T-cell (primary cell): ENCODE measurements at places on chromosomes 7 and 10.

GRCh38 chr10:497898-498451 lies 191.5 kb downstream of the DIP2C start:
- no peak for DNase-seq

DNA sequence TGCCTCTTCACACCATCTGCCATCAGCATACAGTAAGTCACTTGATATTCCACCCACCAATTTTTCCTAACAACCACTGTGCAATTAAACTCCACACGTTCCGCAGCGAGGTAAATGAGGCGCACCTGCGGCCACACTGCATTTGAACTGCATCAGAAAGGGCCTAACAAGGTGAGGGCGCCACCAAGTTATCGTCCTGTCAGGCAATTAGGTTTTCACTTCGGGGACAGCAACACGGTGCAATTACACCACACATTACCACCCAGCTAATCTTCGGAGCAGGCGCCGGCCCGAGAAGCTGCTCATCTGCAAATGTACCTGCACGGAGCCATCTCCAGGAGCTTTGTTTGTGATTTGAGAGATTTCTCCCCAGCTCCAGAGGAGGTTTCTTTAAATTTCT lies 84.4 kb downstream of the EBF3 start:
- DNase-seq = no peak

DNA sequence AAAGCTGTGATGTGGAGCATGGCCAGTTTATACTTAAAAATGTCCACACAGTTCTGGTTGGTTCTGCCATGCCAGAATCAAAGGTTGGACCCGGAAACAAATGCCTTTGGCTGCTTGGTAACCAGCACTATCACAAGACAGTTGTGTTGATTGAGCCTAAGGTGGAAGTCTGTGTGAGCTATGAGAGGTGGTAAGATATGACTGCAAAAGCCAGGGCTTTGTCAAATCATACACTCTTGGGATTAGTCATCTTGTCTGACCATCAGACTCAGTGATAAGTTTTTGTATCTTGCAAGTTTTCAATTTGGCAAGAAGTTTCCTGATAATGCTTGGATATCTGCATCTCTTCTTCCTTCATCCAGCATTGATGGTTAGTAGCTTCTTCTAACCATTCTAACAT lies 35.5 kb downstream of the GPR141 start:
- DNase-seq = no peak

DNA sequence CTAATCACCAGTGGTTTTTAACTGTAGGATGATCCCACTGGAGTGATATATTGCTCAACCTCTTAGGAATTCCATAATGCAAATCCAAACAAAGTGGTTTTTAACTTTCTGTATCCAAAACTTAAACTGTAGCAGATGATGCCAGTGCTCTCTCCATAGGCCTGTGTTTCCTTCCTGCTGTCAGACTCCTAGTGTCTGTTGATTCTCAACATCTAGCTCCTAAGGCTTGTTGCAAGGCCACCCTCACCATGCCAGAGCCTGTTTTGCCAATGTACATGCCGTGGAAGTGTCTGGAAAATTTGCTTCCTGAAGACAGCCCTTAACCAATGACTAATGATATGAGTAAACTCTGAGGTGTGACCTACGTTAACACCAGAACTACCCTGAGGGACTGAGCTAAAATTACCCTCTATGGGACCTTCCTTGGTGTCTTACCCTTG lies 39.3 kb downstream of the C1GALT1 start:
- DNase-seq = no peak

DNA sequence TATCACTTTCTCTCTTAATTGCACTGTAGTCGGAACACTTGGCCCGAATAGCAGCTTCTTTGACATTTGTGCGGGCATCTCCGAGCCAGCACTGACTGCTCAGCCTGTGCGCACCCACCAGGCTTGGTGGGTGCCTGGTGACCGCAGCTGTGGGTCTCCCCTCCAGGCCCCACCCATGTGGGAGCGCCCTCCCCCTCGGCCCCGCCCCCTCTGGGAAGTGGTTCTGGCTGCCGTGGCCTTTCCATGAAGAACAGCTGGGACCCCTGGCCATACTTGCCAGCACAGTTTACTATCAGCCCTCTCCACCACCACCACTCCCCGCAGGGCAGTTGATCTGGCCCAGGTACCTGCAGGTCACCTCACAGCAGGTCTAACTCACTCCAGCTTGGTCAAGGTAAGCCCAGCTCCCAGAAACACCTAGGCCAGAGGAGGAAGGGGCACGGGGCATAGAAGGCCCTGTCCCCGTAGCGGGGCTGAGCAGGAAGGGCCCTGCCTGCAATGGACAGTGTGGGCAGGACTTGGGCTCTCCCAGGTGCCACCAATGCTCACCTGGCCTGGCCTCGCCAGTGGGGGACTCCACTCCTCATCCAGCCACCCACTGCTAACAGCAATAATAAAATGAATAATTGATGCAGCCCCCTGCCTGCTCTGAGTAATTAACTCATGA lies 5.8 kb downstream of the RASGEF1A start:
- no peak for DNase-seq

- DNase-seq = no peak
These were observed 18.0 kb downstream of the PURB start for GRCh38 chr7:44867073-44867995.

DNA sequence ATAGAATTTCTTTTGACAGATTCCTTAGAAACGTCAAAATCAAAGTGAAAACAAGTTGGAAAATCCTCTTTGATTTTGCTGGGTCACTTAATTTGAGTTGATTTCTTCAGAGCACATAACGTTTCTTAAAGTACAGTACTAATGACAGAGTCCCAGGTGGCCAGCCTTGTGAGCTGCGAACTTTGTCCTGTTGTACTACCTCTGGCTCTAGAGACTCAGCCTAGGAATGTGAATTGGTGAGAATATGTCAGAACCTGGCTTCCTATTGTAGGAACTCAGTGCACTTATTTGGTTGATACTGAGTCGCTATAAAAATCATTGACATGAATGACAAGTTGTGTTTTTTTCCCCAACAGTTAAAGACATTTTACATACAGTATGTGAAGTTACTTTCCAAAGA lies 20.2 kb downstream of the SDK1 start:
- no peak for DNase-seq

DNA sequence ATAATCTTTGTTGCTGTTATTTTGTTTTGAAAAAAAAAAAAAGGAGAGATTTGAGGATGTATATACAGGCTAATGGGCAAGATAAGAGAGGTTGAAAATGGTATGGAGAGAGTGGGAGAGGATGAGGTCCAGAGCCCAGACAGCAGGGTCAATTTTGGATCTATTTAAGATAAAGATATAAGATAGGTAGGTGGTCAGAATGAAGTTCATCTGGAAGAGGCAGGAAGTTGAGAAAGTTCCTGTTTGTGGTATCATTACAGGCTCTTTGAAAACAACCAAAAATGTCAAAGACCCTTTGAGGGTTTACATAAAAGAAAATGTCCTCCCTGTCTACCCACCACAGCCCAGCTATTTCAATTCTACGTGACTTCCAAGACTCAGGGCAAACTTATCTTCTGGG lies 7.5 kb downstream of the CEP41 start:
- no peak for DNase-seq

- DNase-seq = no peak
These were observed 27.4 kb upstream of the ABLIM1 start for GRCh38 chr10:114685456-114685855.

DNA sequence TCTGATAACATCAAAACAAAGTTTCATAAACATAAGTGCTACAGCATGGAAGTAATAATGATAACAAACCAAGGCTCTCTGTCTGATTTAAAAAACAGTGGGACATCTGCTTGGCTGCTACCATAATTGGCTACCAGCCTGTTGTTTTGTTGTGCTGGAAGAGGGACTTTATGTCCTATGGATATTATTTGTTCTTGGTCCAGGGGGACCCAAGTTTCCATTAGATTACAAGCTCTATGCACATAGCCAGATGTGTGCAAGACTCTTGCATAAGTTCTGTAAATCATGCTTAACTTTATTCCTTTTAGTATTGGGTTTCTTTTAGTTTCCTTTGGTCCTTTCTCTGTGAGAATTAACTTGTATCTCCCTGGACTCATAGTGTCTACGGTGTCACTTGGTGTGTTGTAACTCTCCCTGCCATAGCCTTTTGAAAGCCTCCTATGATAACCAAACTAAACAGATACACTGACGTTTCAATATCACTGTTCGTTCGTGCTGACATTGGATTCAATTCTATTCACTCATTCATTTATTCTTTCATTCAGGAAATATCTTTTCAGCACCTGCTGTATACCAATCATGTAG lies 41.4 kb upstream of the CD36 start:
- no peak for DNase-seq

- no peak for DNase-seq
These were observed 3.4 kb downstream of the TLX1 start for GRCh38 chr10:101134299-101135127.

GRCh38 chr7:29567174-29567573 lies 3.5 kb downstream of the PRR15 start:
- DNase-seq = no peak

GRCh38 chr10:130018265-130018664 lies 54.2 kb upstream of the EBF3 start:
- no peak for DNase-seq

- DNase-seq = no peak
These were observed 3.7 kb upstream of the CDHR1 start for GRCh38 chr10:84190621-84191020.

GRCh38 chr10:130493021-130493420 lies 356.8 kb downstream of the GLRX3 start:
- DNase-seq = no peak
